ENCODE measurements at places on chromosomes 2 and 18. TPM values are rescaled to one million over a fixed set of nuclear protein-coding genes. Genes with fewer than 3 reads are reported as not detected.

MTA3 gene
- 17.1 TPM for total RNA-seq

ARHGAP28 gene
- under 0.01 TPM for total RNA-seq

RTN4 gene
- total RNA-seq = 136 TPM

REG3G gene
- total RNA-seq = not detected

FLACC1 gene
- total RNA-seq = 0.34 TPM

TET3 gene
- 15.1 TPM for total RNA-seq

RMDN2 gene
- 3.7 TPM for total RNA-seq

SRD5A2 gene
- total RNA-seq = 0.07 TPM

HOXD12 gene
- not detected for total RNA-seq

SH3BP4 gene
- total RNA-seq = 35.2 TPM

RIT2 gene
- not detected for total RNA-seq

ASB18 gene
- total RNA-seq = not detected

MAPK4 gene
- total RNA-seq = under 0.01 TPM

SLC4A3 gene
- total RNA-seq = 6.9 TPM

PSD4 gene
- total RNA-seq = 29.4 TPM

WNT10A gene
- 7.5 TPM for total RNA-seq

LINC00305 gene
- total RNA-seq = not detected

POTEC gene
- total RNA-seq = not detected

DNPEP gene
- total RNA-seq = 59.5 TPM

STEAP3 gene
- 68.3 TPM for total RNA-seq

CIB4 gene
- not detected for total RNA-seq

NAT8 gene
- not detected for total RNA-seq

ICOS gene
- not detected for total RNA-seq

IGFBP5 gene
- total RNA-seq = 2.3 TPM

SIX3 gene
- total RNA-seq = 4.1 TPM

KIF3C gene
- 1.7 TPM for total RNA-seq

KATNAL2 gene
- total RNA-seq = 3.9 TPM

PLCL1 gene
- under 0.01 TPM for total RNA-seq

REG3A gene
- not detected for total RNA-seq

EFHD1 gene
- total RNA-seq = 0.07 TPM

GPR35 gene
- 0.85 TPM for total RNA-seq

OTOS gene
- total RNA-seq = not detected

ANKRD30B gene
- not detected for total RNA-seq

FAM124B gene
- total RNA-seq = not detected

PSTPIP2 gene
- 9.6 TPM for total RNA-seq

ADRA2B gene
- total RNA-seq = under 0.01 TPM

GIGYF2 gene
- 56.0 TPM for total RNA-seq

DPP4 gene
- total RNA-seq = 5.5 TPM

All from nasal cavity respiratory epithelium epithelial cell of viscerocranial mucosa (primary cell).